Stimulated activated CD8-positive, alpha-beta memory T cell treated with anti-CD3 and anti-CD28 coated beads, Interleukin-4, amount 100 ng/mL, for 1 hour (primary cell): ENCODE measurements at places on chromosomes 3 and 15.

DNA sequence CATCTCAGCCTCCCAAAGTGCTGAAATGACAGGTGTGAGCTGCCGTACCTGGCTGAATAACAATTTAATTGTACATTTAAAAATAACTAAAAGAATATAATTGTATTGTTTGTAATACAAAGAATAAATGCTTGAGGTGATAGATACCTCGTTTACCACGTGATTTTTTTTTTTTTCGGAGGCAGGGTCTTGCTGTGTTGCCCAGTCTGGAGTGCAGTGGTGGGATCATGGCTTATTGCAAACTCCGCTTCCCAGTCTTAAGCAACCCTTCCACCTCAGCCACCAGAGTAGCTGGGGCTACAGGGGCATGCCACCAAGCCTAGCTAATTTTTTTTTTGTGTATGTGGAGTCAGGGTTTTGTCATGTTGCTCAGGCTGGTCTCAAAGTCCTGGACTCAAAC is 15.8 kb downstream of the MFN1 start:
- DNase-seq, result no peak

- no peak for DNase-seq
These were observed 16.1 kb upstream of the ATP8B4 start for GRCh38 chr15:50135031-50135551.

GRCh38 chr3:187296058-187296457 is 4.5 kb upstream of the MASP1 start:
- no peak for DNase-seq

DNA sequence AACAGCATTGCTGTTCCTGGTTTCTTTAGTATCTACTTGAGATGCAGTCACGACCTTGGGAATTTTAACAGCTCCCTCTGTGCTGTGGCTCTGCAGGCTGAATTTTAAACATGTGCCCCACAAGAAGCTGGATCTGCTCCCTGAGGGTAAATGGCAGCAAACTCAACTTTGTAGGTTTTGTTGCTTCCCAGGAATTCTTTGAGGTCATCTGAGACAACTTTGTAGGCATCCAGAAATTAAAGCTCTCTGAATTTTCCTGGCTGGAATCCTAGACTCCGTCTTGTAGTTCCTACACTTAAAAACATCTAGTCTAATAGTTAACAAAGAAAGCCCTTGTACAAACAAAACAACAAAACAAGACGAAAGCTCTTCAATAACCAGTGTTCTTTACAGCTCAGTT is 366.3 kb downstream of the FEZF2 start:
- no peak for DNase-seq

DNA sequence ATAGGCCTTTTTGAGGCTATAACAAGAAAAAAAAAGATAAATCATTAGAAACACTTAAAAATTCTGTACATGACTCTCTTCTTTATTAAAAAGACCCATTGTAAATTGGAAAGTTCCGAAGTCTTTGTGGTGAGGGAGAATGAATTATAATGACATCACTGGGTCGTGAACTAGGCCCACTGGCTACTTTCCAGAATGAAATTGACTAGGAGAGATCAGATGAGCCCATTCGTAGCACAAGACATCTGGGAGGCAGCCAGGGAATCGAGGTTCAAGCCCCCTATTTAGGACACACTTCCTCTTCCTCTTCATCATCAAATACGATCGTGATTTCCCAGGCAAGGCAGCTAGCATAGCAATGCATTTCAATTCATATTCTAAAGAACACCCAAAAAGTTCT is 889.8 kb upstream of the NR2F2 start:
- DNase-seq, result no peak

DNA sequence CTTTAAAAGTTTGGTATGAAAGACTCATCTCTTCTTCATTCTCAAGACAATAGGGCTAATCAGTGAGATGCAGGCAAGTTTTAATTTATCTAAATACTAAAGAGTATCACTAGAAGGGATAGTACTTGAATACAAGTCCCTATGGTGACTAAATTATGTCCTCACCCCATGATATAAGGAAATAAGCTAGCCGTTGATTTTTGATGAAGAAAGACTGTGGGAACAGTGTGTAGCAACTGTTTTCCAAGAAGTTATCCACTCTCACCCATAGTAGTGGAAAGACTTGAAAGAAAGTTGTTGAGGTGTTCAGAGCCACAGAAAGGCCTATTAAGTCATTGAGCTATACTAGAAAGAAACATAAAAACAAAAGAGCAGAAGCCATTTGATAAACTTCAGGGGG is 36.7 kb downstream of the PIK3CA start:
- no peak for DNase-seq

- no peak for DNase-seq
These were observed 636.5 kb downstream of the ZBBX start for GRCh38 chr3:166743481-166744134.

- DNase-seq, result no peak
These were observed 46.9 kb downstream of the SFMBT1 start for GRCh38 chr3:52998771-52999513.

- no peak for DNase-seq
These were observed 173.5 kb upstream of the WNT5A start for GRCh38 chr3:55660642-55661041.

- no peak for DNase-seq
These were observed 97.2 kb downstream of the LRTM1 start for GRCh38 chr3:54830658-54831057.

DNA sequence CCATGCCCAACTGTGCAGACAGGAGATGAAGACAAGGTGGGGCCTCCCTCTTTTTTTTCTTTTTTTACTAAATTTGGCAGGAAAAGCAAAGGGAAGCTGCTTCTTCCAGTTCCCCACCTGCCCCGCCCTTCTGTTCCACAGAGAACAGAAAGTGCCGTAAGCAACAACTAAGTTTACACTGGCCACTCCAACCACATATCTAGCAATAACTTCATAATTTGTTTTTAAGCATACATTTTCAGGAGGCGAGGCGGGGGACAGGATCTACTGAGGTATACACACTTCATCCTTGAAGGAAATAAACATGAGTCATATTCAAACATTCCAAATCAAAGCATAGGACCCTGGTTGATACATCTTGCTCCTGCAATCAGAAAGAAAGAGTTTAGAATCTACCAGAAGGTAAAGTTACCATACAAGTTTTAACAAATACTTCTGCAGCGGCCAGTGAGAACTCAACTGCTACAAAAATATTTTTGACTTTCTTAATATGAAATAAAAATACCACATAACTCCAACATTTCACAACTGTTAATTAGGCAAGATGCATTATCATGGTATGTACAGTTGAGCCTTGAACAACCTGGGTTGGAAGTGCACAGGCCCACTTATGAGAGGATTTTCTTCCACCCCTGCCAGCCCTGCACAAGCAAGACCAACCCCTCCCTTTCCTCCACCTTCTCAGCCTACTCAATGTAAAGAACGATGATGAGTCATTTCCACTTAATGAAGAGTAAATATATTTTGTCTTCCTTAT is 50.7 kb downstream of the FOXP1 start:
- no peak for DNase-seq

DNA sequence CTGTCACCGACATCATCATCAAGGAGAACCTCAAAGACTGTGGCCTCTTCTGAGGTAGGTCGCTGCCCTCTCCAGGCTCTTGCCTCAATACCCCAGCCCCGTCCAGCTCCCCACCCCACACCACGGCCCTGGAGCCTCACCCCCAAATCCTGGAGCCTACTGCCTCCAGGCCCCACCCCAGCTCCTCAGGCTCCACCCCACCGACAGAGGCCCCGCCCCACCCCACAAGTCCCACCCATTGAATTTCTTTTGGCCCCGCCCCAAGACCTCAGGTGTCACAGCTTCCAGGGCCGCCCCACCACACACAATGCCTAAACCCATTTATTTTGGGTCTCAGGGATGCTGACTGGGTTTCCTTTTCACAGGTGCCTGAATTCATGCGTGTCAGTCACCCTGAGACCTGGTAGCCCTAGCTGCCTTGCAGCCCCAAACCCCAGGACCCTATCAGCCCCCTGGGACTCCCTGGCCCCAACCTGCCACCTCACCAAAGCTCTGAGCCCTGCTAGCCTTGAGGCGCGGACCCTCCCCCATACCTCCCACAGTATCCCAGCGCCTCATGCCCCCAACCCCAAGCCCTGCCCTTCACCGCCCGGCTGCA is 3.6 kb downstream of the GNAT1 start:
- no peak for DNase-seq

GRCh38 chr3:14766428-14767244 is 52.1 kb upstream of the FGD5 start:
- no peak for DNase-seq

GRCh38 chr15:99442252-99442897 is 123.4 kb upstream of the MEF2A start:
- no peak for DNase-seq

DNA sequence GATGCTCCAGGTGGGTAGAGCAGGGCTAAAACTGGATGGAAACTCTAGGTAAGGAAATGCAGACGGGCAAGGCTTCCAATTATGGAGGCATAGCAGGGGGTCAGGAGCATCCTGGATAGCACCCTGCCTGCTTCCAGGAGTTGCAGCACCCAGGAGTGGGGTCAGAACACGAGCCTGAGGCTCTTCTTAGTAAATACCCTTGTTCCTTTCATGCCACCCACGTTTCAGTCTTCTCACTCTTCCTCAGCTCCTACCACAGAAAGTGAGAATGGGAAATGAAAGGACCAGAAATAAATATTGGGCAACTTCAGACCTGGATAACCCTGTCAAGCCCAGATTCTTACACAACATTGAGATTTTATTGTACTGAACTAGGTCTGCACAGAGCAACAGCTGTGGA is 16.4 kb downstream of the CCR1 start:
- no peak for DNase-seq

- DNase-seq, result no peak
These were observed 145.2 kb downstream of the FILIP1L start for GRCh38 chr3:99969136-99969535.

DNA sequence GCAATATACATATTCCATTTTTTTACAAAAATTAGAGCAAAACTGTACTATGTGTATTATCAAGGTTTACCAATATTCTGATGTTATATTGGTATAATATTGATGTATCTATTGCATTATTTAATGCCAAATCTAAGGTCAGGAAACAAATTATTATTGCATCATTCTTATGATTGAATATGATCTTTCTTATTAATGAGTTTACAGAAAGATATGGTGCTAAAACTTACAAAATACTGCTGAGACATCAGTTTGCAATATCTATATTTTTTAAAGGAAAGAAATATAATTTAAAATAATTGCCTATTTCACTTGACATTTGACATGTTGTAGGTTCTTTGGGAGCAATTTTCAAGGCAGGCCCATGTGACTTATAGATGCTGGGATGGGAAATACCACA is 357.6 kb downstream of the NLGN1 start:
- DNase-seq, result no peak

DNA sequence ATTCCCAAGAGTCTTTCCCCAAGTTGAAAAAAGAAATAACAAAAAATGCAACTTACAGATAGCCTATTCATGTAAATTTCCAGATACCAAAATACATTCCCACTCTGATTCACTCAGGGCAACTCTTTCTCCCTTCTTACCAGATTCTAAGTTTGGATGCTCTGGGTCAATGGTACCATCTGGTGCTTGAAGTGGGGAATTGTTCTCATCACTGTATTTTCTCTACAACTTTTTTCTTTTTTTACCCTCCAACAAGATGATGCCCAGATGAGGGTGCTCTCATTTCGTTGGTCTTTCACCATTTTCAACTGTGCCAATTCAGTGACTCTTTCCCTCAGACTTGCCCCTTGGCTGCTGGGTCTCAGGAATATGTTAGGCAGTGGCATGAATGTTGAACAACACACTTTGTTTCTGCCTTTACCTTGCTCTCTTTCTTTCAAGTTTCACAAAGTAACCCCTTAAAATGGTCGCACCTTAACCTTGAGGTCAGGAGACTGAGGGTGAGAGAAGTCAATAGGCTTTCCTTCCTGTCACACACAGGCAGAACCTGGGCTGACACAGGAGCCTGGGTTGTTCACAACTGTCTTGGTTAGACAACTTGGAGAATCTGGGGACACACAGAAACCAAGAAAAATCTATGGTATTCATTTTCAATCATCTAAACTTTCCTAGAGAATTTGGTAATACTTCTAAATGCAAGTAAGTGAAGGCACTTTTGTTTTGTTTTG is 330.7 kb upstream of the SLCO3A1 start:
- DNase-seq, result peak; percentile 3

DNA sequence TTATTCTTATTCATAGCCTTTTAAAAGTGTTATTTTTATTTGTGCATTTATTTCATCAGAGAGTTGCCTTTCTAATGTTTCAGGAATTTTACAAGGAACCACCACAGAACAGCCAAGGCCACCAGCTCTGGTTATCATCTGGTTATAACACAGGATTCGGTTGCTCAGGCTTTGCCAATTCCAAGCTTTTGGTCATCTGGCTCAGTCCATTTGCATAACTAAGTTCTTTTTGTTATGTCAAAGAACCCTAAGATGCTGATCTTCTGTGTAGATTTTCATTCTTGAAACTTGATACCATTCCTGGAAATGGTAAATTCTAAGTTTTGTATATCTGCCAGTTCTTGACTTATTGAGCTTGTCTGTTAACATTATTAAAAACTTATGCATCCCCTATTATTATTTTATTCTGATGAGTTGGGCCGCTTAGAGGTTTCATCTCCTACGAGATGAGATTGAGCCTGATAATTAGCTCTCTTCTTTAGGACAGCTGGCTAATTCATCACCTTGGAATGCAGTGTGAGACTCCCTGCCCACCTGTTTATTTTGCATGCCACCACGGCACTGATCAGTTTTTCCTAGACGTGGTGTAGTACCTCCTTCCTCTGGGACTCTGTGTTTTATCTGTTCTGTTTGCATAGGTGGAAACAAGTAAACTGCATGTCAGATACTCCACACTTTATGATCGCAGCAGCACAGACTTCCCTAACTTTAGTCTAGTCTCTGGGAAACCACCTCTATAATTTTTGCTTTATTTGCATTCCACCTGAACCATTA is 264.8 kb downstream of the SLCO3A1 start:
- no peak for DNase-seq

DNA sequence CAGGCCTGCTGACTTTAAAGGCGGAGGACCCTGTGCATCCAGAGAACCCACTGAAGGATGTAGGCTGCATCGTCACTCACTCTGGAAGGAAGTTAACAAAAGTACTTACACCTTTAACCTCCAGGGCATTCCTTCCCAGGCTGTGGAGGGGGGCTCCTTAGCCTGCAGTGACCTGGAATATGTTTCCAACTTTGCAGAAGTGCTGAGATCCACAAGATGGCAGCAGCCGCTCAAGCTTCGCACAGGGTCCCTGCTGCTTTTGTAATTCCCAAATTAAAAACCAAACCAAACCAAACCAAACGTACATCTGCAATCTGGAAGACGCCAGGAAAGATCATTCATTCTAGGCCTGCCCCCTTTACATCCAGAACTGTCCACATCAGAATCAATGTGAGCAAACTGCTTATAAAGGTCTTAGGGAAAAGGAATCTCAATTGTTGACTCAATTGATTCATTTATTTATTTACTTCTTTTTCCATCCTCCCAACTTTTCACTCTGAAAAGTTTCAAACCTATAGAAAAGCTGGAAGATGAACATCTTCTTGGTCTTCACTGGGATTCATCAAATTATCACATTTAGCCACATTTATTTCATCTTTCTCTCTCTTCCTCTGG is 70.5 kb upstream of the KLHL25 start:
- DNase-seq, result no peak

DNA sequence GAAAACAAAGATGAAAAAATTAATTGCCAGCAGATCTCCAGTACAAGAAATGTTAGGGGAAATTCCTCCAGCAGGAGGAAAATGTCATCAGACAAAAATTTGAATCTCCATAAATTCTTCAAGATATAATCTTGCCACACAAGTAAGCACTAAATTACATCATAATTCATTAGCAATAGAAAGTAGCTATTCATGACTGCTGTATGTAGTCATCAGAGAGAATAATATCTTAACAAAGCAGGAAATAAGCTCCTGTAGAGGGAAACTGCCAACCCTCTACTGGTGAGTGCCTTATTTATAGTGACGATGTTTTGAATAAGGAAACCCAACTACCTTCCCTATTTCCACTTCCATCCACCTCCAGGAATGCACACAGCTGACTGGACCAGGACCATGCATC is 15.8 kb upstream of the SLC27A2 start:
- DNase-seq, result no peak
